Endothelial cell of umbilical vein (primary cell): ENCODE measurements at places on chromosomes 5 and 9. TPM values are rescaled to one million over a fixed set of nuclear protein-coding genes. Genes with fewer than 3 reads are reported as not detected.
A peak's percentile ranks its signal among the peaks of the same experiment; 100 is the strongest.

RECK gene
- 14.1 and 14.5 TPM in 2 replicates for total RNA-seq

EGFL7 gene
- 1,042 and 1,043 TPM in 2 replicates for total RNA-seq

MZB1 gene
- total RNA-seq: not detected in 2 replicates

NXNL2 gene
- not detected in 2 replicates for total RNA-seq

OR1Q1 gene
- total RNA-seq: not detected in 2 replicates

DNA sequence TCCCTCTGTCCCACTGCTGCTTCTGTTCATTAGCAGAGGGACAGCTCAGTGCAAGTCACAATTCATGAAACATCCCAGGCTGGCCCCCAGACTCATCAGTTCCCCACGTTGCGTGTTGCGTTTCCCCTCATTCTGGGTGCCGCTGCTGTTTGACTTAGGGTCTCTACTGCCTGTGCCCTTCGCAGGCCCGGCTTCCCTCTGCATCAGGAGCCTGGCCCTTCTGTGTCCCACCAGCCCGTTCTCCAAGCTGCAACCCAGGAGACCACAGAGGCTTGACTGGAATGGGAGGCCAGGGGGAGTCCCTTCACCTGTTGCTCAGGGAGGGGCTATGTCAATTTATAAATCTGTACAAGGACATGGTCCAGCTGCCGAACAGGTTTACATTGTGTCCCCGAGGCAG lies 53.9 kb upstream of the SUSD3 start:
- no peak for DNase-seq

DNA sequence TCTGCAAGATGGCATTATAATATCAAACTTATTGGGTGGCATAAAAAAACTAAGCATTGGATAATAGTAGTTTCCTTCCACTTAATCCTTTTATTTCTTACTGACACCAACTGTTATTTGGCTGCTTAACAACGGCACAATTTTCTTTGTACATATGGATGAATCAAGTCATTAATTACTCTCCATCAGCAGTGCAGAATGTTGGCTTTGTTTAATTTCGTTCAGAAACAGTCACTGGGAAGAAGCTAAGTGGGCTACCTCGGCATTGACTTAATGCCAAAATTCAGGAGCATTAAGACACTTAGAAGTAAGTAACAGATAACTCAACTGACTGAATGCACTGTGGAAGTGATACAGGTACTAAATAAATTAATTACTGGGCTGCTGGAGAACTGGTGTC lies 460.4 kb downstream of the CTNND2 start:
- DNase-seq: no peak

DNA sequence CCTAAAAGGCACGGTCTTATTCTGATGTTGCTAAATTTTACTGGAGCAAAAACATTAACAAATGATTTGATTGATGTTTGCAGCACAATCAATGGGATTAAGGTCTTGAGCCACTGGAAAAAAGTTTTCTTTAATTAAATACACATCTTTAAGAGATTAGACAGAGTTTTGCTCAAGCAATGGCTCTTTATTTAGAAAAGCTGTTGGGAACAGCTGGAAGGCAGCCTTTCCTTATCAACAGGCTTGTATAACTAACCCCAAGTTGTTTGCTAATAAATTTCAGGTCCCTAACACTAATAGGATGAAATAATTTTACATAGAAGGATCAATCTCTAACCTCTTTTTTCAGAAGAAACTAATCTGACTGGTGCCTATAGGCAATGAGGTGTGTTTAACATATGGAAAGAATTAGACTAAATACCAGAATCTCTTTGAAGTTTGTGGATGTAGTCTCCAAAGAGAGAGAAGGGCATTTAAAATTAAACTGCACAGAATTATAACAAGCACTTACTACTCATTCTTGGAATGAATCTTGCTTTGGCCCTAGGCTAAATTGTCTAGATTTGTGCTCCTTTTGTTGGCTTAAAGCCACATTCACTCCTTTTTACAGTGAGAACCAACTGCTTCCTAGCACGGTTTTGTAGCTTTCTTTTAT lies 67.3 kb upstream of the TNFAIP8 start:
- DNase-seq: no peak

GRCh38 chr5:176542596-176543427 lies 5.6 kb upstream of the RNF44 start:
- DNase-seq: no peak

GRCh38 chr9:110303133-110303532 lies 34.5 kb downstream of the TXNDC8 start:
- no peak for DNase-seq

GRCh38 chr5:97635553-97635952 lies 452.5 kb upstream of the RIOK2 start:
- no peak for DNase-seq

- DNase-seq: no peak
Observed at GRCh38 chr5:86460519-86460918, 157.2 kb upstream of the COX7C start.

DNA sequence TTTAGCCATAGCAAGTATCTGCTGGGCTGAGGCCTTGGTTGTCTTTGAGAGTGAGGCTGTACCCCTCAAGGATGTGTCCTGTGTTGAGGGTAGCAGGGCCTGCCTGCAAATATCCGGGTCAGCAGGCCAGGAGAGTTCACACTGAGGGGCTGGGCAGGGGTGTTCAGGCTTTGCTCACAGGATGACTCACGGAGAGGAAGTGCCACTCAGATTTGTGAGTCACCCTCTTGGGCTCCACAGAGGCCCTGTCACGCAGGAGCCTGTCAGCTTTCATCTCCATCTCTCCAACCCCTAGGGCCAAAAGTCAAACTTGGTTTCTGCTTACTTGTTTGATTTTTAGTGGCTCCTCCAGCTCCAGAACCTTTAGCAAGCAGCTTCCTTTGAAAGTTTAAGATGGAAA lies 211.5 kb downstream of the SEC61B start:
- peak; percentile 80 for DNase-seq

- DNase-seq: no peak
Observed at GRCh38 chr9:128629136-128629535, 27.5 kb downstream of the DYNC2I2 start.

DNA sequence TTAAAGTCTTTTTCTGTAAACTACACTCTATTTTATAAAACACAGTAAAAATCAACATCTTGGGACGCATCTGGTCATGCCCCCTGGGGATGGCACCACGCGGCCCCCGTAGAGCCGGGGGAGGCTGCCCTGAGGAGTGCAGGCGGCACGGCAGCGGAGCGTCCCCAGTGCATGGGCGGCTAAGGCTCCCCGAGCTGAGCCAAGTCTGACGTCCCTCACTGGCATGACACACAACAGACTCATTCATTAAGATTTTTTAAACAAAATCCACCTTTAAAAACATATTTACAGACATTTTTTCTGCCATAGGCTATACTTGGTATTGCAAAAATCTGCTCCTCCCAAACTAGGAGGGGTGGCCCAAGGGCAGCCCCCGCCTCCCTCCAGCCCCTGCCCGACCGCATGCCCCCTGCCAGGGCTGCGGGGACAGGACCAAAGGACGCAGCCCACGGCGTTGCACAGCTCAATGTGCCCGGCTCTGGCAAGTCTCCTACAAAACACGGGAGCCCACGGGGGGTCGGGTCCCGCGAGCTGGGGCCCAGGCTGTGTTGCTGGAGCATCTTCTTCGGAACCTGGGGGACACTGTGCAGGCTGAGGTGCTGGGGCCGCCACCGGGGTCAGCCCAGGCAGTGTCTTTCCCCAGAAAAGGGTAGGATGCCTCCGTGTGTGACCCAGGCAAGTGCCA lies 11.8 kb upstream of the SEC16A start:
- DNase-seq: no peak

GRCh38 chr5:129362456-129362855 lies 97.6 kb upstream of the ADAMTS19 start:
- DNase-seq: no peak

GRCh38 chr9:14715102-14715501 lies 7.4 kb downstream of the CER1 start:
- DNase-seq: no peak

GRCh38 chr9:99038484-99038820 lies 66.5 kb upstream of the TGFBR1 start:
- no peak for DNase-seq
